ENCODE measurements at places on chromosomes 3 and 15.

- DNase-seq = no peak
Observed at GRCh38 chr3:69116162-69116561, 6.2 kb downstream of the LMOD3 start.

- no peak for DNase-seq
Observed at GRCh38 chr3:72322264-72322976, 525.8 kb downstream of the SHQ1 start.

DNA sequence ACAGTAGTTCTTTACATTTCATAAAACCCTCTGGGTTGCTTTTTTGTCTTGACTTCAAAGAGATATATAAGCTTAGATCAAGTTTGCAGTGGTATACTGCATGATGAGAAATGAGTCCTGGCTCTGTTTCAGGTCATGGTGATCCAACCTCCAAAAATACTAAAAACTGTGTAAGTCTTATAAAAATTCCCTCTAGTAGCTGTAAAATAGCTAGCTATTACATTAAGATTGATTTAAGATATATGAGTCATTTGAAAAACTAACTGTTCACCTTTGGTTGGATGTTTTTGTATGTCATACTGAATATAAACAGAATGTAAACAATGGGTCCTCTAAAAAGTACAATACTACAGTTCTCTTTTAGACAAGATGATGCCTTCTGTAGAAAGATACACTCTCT lies 879.2 kb downstream of the ROBO1 start:
- no peak for DNase-seq

- DNase-seq = no peak
Observed at GRCh38 chr3:197372047-197372661, 73.7 kb upstream of the DLG1 start.

GRCh38 chr15:88006146-88006545 lies 250.4 kb downstream of the NTRK3 start:
- DNase-seq = no peak

DNA sequence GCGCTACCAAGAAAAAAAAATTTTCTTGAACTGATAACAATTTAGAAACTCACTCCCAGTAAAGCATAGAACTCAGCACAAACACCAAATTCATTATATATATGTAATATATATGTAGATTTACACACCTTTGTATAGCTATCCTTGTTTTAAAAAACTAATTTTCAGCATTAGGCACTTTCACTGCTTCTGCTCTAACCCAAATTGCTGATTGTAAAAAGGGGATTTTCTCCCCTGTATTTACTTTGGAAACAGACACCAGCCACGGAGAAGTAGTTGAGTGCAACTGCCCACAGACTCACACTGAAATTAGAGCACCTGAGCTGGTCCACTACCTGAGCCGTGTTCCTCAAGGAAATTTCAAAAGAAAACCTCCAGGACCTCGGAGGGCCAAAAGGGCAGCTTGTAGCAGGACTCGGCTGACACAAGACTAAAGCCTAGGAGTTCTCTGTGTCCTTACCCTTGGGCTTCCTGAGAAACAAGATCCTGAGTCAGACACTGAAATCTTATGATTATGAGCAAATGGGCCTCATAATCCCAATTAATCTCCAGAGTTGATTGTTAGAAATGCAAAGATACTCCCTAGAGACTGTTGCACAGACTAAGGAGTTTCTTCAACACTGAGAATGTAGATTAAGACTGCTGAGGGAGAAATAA lies 106.0 kb downstream of the TNIK start:
- DNase-seq = no peak

DNA sequence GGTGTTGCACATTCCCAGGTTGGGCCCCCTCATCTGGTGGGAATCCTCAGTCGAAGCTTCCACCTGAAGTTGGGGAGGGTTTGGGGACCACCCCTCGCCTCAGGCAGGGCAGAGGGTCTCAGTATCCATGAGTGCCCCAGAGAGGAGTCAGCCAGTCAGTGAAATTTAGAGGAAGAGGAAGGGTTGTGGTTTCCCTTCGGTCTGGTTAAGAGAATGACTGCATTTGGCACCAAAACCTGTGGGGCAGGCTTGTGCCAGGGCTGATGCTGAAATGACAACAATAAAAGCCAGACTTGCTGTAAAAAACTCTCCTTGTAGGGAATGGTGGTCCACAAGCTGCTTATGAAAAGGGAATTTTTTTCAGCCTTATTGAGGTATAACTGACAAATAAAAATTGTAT lies 22.6 kb downstream of the LMCD1 start:
- DNase-seq = no peak

DNA sequence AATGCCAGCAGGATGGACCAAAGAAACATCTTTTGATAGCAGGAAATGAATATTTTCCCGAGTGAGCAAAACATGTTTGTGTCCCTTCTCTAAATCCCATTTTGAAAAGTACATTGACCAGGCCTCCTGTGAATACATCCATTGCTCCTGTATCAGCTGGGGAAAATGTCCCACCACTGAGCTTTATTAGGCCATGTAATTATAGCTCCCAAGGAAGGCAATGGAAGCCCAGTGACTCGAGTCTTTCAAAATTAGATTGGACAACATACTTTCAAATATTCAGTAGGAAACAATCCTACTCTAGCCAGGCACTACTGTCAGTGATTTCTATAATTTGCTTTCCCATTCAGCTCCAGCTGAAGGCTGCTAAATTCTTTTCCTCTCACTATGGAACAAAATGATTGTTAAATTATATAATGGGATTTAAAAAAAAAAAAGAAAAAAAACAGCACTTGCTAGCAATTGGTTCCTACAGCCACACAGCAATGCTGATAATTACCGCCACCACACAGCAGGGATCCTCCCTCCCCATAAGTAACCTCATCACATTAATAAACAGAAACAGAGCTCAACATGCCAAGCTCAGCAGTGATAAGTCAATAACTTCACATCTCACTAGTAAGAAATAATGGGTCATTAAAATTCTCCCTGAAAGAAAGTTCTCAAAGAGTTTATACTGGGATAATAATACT lies 172.4 kb upstream of the SLC2A2 start:
- DNase-seq = no peak

DNA sequence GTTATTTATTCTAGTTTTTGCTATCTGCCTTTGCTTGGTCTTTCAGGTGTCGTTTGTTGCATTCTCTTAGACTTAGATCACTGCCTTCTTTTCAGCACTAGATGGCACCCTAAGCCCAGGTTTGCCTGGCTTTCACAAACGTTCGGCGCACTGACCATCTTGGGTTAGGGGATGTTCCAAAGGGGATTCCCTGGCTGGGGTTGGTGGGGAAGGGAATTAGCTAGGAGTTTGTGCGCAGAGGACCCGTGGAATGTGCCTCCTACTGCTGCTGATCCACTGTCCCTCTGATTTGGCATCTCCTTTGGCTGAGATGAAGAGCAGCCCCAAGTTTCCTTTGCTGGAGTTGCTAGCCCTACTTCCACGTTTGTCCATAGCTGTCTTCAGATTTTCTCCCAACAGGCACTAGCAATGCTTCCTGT lies 33.9 kb downstream of the PFN2 start:
- DNase-seq = peak; percentile 45
